ENCODE measurements at places on chromosomes 13 and 19. TPM values are rescaled to one million over a fixed set of nuclear protein-coding genes. Genes with fewer than 3 reads are reported as not detected.

- no peak for DNase-seq
Measured at GRCh38 chr19:47209319-47210179, 21.4 kb downstream of the BBC3 start.

- no peak for DNase-seq
Measured at GRCh38 chr19:32464279-32464678, 58.7 kb downstream of the DPY19L3 start.

The KIR2DL1 gene
- not detected for polyA plus RNA-seq

The FTL gene
- 2,822 TPM for polyA plus RNA-seq

DNA sequence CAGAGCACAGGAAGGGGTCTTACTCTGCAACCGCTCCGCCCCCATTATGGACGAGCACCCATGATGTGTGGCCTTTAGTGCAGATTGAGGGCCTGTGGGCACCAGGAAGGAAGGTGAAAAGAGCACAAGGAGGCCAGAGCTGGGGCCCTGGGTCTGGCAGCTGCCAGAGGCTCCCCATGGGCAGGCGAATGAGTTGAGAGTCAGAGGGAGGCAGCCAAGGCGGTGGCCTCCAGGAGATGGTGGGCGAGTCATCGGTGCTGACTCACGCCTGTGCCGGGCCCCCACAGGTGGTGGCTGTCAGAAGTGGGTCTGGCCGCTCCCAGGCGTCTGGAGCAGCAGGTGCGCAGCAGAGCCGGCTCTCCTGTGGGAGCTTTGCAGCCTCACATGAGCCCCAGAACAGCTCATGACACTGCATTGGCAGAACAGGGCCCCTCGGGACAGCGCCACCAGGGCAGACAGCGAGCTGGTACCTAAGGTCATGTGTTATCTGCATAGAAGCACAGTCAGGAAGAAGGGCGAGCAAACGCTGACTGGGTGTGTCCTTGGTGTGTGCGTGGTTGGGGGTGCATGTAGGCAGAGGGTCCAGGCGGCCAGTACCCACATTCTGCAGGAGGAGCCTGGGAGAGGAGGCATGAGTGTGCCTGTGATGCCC is 68.8 kb downstream of the CHST8 start:
- no peak for DNase-seq

DNA sequence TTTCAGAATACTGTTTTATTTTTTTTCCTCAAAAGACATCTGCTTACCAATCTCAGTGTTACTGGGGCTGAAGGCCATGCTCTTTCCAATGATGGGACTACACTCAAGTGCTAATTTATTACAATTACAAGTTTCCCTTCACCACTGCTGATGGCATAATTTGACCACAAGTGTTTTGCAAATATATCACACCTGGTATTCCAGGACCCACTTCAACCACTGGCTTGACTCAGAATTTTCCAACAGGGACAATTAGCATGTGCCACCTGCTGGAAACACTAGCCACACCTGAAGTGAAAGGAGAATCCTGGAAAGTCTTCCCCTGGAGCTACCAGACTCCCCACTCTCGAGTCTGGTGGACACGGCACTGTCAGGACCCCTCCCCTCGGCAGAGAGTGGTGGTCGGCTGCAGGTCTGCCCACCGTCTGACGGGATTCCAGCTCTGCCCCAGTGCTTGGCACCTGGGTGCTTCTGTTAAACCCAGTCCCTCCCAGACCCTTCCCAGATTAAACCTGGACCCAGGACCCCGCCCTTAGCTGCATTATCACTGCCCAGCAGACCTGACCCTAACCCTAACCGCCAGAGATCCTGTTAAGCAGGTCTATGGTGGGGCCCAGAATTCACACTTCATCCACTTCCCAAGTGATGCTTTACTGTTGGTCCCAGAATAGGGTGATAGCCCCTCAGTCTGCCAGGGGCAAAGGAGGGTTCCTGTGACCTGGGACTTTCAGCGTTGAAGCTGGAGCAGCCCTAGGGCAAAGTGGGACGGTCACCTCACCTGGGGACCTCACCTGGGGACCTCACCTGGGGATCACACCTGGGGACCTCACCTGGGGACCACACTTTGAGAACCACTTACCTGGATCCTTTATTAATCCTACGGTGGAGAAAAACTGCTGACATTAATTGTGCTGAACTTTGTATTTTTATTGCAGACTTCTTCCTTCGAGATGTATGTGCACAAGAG is 17.6 kb upstream of the RASA3 start:
- DNase-seq, result no peak

GRCh38 chr13:99294958-99295357 is 12.2 kb downstream of the GPR183 start:
- DNase-seq, result no peak

Measured in renal cortex interstitium (tissue), 15 donors.